ENCODE measurements at places on chromosomes 12 and 14.

- no peak for DNase-seq
These were observed 28.4 kb downstream of the HSPB8 start for GRCh38 chr12:119207063-119207560.

DNA sequence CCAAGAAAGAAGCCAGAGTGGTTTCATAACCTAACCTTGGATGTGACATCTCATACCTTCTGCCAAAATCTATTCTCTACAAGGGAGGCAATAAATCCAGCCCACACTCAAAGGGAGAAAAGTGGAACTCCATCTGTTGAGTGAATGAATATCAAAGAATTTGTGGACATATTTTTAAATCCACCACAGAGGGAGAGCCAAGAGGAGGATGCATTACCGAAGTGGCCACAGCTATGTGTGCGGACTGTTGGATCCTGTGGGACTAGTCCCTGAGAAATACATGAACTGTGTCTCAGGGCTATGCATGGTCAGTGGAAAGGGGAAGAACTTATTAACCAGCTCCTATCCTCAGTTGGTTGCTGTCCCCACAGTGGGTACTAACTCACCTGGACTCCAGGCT lies 273.9 kb downstream of the NUAK1 start:
- DNase-seq = no peak

GRCh38 chr12:40668099-40668529 lies 24.1 kb upstream of the CNTN1 start:
- no peak for DNase-seq

GRCh38 chr12:14605401-14605989 lies 37.8 kb upstream of the PLBD1 start:
- DNase-seq = no peak

DNA sequence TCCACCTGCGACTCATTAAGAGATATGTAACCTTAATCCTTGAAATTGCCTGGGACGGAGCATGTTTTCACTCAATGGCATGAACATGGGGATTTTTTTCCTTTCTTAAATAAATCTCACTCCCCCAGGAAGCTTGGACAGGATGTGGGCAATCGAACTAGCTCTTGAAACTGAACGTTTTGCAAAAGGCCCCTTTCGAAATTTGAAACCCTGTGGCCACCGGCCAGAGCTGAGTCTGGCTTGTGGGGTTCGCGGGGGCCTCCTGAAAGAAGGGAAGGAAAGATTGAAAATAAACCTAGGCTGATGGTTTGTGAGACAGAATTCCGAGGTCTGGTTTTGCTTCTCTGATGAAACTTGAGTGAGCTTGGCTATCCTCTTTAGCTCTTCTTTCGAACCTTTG lies 101.4 kb upstream of the RTL1 start:
- DNase-seq = no peak

- peak; percentile 82 for DNase-seq
These were observed 21.0 kb upstream of the MAGOHB start for GRCh38 chr12:10634427-10634826.

DNA sequence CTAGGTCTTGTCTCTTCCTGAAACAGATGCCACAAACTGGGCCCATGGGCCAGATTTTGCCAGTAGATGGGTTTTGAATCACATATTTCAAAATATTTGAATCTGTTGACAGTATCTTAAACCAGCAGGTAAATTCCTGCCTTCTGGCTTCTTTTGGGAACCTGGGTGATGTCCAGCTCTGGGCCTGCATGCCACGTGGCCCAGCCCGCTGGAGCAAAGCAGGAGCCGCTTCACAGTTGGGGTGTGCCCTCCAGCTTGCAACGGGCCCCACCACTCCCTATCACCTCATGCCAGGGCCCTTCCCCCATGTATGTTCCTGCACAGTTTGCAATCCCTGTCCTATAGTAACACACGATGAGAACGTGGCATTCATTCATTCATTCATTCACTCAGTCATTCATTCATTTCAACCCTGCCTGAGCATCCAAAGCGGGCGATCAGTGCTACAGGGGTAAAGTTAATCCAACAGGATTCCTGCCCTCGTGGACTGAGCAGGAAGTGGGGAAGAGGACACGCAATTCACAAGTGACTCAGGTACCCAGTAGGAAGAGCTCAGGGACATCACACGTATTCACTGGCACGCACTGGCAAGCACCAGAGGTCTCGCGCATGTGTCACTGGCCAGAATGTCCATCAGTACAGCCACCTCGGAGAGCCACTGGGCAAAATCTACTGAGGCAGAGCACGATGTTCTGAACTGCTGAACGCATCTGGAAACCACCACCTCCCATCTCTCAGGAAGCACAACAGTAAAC lies 27.8 kb downstream of the SCARB1 start:
- peak; percentile 63 for DNase-seq

Data from HFFc6 (cell line).